Neural crest cell (in vitro differentiated cells): ENCODE measurements at places on chromosomes 12 and 14. TPM values are rescaled to one million over a fixed set of nuclear protein-coding genes. Genes with fewer than 3 reads are reported as not detected.

- DNase-seq: no peak
- no peak overlapping the region for H3K4me3 ChIP-seq
- no peaks in the 10 kb centered on the region for H3K36me3 ChIP-seq
Observed at GRCh38 chr12:11759494-11759878, 110.0 kb downstream of the ETV6 start.

DNA sequence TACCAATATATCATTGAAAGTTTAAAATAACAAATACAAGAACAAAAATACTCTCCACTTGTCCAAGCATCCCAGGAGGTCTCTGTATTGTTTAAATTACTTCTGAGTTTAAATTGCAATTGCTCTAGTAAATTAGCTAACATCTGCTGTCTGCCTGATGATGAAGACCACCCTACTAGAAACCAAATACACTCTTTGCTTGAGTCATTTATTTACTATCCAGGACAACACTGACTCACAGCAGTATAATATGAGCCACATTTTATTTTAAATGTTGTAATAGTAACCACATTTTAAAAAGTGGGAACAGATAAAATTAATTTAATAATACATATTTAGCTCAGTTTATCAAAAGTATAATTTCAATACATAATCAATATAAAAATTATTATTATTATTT lies 62.9 kb upstream of the EEA1 start:
- no peak overlapping the region for H3K4me3 ChIP-seq
- peaks cover 11% of the 10 kb centered on the region for H3K4me1 ChIP-seq
- no peaks in the 10 kb centered on the region for H3K36me3 ChIP-seq
- H3K27me3 ChIP-seq: no peaks in the 10 kb centered on the region
- no peak overlapping the region for H3K27ac ChIP-seq
- DNase-seq: no peak

GRCh38 chr12:112602150-112602549 lies 183.4 kb downstream of the PTPN11 start:
- no peak for DNase-seq
- H3K27me3 ChIP-seq: peaks cover 55% of the 10 kb centered on the region
- no peak overlapping the region for H3K4me3 ChIP-seq
- H3K4me1 ChIP-seq: peaks cover 6% of the 10 kb centered on the region
- H3K36me3 ChIP-seq: no peaks in the 10 kb centered on the region

GRCh38 chr12:22803725-22804124 lies 178.8 kb downstream of the ETNK1 start:
- H3K4me1 ChIP-seq: no peaks in the 10 kb centered on the region
- H3K36me3 ChIP-seq: no peaks in the 10 kb centered on the region
- peak overlapping the region; percentile 27 for H3K27ac ChIP-seq
- H3K27me3 ChIP-seq: no peaks in the 10 kb centered on the region
- DNase-seq: no peak
- H3K4me3 ChIP-seq: no peak overlapping the region

Gene CELA1
- total RNA-seq: not detected in 2 replicates

Gene TDRD9
- not detected in 2 replicates for total RNA-seq

Gene ETNK1
- 105 and 117 TPM in 2 replicates for total RNA-seq
